ENCODE measurements at places on chromosomes 2 and 18.

DNA sequence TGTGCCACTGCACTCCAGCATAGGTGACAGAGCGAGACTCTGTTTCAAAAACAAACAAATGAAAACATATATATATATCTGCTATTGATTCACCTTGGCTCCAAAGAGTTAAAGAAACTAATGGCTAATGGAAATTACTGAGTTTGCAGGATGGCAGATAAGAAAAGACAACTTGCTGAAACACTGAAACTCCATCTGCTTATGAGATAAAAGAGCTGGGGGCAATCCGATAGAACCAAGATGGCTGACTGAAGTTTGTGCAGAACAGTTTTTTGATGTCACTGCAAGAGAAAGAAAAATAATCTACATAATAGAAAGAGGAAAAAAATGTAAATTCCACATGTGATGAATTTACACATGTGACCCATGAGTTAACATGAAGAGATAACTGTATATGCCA is 88.2 kb downstream of the LRATD1 start:
- no peak for DNase-seq

DNA sequence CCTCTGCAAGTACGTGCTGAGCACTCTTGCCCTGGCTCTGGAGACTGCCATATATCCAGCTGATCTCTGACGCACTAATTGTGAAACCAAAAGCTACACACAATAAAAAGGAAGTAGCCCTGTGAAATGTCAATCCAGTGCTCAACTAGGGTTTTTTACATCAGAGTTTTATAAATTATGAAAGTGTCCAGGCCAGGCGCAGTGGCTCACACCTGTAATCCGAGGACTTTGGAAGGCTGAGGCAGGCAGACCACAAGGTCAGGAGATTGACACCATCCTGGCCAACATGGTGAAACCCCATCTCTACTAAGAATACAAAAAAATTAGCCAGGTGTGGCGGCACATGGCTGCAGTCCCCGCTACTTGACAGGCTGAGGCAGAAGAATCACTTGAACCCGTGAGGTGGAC is 24.5 kb upstream of the PEX13 start:
- DNase-seq = no peak

DNA sequence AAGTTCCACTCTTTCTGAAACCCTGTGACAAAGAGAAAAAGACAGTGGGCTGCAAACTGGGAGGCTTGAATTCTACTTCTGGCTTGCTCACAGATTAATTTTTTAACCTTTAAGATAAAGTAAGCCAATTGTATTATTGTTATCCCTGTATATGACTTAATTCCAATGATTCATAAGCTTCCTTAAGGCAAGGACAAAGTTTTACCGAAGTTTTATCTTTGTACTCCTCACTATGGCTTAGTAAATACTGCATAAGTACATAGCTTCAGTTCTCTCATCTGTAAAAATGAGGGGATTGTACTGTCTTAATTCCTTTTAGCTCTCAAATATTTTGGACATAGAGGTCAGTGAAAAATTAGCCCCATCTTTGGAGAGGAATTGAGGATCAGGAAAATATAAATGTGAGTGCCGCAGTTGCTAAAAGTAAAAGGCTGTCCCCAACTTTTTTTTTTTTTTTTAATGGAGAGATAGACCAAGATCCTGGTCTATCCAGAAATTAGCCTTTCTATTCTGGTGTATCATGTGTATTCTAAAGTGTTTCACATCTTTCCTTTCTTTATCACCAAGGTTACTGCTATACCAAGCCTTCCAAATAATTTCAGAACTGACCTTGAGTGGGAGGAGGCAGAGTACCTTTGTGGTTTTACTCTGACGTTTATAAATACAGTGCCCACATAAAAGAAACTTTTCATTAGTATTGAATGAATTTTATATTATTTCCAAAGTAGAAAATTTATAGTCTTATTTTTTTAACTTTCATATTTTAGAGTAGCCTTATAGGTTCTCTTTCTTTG is 13.3 kb downstream of the RELCH start:
- no peak for DNase-seq

- DNase-seq = no peak
Observed at GRCh38 chr2:219483451-219484342, 15.0 kb upstream of the GMPPA start.

GRCh38 chr2:51350100-51350499 is 318.2 kb upstream of the NRXN1 start:
- no peak for DNase-seq

DNA sequence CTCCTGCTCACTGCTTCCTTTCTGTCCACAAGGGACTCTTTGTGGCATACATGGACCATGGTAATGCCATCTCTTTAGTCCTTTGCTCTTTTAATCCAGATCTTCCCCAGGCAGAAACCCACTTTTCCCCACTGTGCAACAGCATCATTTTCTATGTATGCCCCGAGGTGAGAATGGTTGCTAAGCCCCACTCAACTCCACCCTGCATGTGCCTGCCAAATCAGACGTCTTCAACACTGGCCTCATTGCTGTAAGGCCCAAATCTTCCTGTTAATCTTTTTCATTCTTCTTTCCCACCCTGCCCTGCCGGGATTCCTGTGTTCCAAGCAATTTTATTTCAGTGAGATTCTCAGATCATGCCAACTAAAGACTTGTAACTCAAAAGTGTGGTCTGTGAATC is 328.4 kb downstream of the PAX3 start:
- DNase-seq = no peak

GRCh38 chr2:101864426-101864825 is 127.3 kb upstream of the IL1R2 start:
- no peak for DNase-seq

- no peak for DNase-seq
Observed at GRCh38 chr2:125870264-125870663, 785.7 kb upstream of the GYPC start.

GRCh38 chr2:51424418-51424817 is 392.5 kb upstream of the NRXN1 start:
- peak; percentile 2 for DNase-seq

DNA sequence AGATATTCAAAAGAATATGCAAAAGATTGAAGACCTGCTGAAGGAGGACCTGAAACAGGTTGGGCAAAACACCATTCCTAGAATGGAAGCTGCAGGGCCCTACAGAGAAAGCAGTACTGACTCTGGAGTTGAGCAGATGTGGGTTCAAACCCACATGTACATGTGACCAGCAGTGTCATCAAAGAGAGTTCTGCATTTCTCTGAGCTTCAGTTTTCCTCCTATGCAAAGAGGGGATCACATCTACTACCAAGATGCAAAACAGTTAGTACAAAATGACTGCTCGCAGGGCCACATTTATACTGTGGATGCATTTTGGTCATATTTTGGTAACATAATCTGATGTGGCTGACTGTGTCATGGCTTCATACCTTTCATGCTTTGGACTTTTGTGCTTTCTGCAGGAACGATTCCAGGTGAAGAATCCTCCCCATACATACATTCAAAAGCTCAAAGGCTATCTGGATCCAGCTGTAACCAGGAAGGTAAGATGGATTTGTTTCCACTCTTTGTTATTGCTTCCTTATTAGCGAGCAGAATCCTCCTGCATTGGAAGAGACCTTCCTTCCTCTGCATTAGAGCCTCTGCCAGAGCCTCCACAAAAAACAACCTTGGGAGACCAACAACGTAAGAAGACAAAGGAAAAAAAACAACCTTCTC is 174.8 kb downstream of the PRPF40A start:
- DNase-seq = no peak

- DNase-seq = no peak
Observed at GRCh38 chr2:10128420-10128819, 5.9 kb downstream of the RRM2 start.

DNA sequence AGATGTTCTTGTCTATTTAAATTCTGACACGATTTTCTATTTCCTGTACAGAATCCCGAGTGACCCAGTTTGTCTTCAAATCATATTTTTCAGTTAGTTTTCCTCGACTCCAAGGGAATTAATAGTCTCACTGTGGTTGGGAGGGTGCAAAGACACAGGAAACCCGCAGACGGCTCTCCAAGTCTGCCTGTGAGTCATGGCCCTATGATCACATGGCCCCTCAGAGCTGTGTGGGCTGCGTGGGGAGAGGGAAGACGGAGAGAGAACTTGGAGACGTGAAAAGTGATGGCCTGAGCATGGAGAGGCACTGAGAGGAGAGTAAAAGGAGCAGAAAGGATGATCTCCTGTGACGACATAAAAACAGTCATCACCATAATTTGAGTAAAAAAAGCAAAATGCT is 989.9 kb downstream of the DCDC2C start:
- DNase-seq = no peak

- DNase-seq = no peak
Observed at GRCh38 chr18:24543086-24543794, 82.8 kb downstream of the HRH4 start.

- no peak for DNase-seq
Observed at GRCh38 chr2:172279813-172280212, 147.6 kb upstream of the ITGA6 start.

DNA sequence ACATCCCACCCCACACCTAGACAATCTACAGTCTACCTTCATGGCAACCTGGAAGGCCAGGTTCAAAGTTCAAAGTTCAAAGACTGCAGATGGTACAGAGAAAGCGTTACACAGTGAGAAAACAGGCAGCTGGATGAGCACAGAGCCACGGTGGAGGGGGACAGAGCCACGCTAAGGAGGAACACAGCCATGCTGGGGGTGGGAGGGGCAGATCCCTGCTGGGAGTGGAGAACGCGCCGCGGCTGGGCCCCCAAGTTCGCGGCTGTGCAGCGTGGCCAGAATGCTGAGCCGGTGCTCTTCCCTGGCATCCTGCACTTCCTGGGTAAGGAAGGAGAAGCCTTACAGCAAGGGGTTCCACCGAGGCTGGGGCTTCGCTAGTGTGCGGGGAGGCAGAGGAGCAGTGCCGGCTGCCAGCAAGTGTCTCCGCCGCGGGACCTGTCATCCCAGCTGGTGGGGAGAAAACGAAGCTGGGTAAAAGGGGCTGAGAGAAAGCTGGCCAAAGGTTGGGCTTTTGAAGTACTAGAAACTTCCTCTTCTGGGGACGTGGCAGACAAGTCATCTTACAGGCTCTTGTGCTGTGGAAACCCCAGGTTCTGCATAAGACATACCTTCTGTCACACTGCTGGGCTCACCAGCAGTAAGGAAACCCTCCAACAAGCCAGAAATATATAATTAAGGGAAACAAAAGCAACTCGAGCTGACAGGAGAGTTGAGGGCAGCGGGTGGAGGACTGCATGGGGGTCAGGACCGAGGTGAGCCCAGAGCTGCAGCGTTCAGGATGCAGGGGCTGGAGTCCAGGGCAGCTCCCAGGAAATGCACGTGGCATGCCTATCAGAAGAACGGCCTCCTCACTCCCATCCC is 115.5 kb downstream of the HDAC4 start:
- no peak for DNase-seq

DNA sequence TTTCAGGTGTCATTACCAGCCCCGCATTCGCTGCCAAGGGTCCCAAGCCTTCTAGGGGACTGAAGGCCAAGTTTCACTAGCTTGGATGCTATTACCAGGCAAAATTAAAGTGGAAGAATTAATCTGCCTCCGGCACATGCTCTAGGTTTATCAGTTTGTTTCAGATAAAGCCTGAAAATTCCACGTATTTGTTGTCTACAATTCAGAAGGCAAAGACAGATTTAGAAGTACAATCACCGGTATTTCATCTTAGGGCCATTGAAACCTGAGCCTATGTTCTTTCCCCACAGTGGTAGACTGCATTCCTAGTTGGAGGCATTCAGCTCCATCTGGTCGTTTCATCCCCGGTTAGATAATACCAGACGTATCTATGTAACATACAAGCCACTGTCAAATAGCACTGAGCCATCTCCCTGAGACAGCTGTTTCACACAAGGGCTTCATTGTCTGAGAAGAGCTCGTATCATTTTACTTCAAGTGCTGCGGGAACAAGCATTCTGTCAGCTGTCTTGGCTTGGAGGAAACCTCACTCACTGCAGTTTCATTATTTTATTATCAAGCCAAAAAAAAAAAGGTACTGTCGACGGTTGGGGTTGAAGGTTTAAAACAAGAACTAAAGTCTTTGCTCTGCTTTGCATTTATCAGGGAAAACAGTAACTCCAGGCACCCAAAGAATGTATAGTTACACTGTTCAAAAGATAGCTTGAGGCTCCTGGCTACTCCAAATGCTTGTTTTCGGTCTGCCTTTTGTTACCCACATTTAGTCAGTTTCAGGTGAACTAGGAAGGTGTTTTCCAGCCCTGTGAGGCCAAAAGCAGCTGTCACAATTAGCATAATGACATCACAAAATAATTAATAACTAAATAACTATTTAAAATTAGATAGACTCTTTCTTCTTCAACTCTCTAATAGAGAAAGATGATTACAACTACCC is 76.7 kb downstream of the TGIF1 start:
- peak; percentile 37 for DNase-seq

DNA sequence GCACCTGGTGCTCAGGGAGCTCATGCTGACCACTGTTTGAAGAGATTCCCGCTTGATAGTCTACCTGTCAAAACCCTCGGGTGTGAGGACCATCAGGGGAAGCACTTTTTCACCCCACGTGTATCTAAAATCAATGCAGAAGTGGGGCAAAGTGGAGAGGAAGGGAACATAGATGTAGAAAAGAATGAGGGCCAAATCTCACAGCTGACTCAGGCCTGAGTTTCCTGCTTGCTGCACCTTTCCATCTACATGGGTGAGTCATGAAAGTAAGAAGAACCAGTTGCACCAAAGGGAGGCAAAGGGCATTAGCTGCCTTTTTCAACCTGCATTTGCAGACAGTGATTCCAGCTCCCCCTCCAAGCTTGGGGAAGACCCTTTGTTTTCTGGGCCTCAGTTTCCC is 100.2 kb upstream of the MYCN start:
- no peak for DNase-seq

All from Caco-2 (cell line).